ENCODE measurements at places on chromosomes 13 and 19.

DNA sequence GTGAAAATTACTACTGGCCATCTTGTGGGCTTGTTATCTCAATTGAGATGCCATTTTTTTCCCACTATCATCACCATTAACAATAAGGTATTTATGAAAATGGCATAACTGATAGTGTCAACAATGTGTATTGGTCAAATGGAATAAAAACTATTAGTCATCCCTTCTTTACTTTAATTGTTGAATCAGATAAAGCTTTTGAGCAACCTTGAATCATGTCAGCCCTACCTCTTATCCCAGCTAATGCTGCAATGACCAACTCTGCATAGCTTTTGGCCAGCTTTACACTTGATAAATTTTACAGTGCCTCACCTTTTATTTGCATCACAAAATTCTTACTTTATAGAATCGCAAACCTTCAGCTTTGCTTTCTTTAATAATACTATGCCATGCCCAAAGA is 784.0 kb upstream of the PRR20A start:
- DNase-seq, result no peak

- DNase-seq, result peak; percentile 100
These were observed at the start of the genes CAB39L and SETDB2 for GRCh38 chr13:49443704-49444523. CAB39L (minus strand) TSS chr13:49444064; CDS start chr13:49382910, 61,154 bp downstream. SETDB2 (plus strand) TSS chr13:49444274; CDS start chr13:49451894, 7,620 bp downstream.

- DNase-seq, result no peak
These were observed 16.1 kb downstream of the ZNF317 start for GRCh38 chr19:9156304-9156703.

- DNase-seq, result no peak
These were observed 2.9 kb downstream of the SLC7A9 start for GRCh38 chr19:32866564-32867265.

GRCh38 chr13:109119896-109120295 is 490.5 kb downstream of the MYO16 start:
- no peak for DNase-seq

- no peak for DNase-seq
These were observed 31.2 kb upstream of the TEX29 start for GRCh38 chr13:111289251-111289650.

DNA sequence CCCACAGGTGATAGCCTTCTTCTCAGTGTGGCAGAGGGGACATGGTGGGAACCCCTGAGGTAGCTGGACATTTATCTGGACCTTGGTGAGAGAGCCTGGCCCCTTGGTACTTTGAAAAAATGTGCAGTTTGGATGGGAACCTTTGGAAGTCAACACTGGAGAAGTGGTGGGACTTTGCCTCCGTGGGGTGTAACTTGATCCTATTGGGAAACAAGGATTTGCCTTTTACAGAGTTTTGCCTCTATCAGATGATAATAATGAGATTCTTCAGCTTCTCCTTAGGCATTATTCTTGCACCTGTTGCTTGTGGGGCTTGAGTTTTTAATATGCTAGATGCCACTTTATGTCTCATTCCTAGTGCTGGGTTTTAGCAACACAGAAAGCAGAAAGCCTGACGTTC is 99.0 kb downstream of the ERCC5 start:
- DNase-seq, result no peak

- no peak for DNase-seq
These were observed 127.6 kb downstream of the TNFRSF19 start for GRCh38 chr13:23697772-23698313.

DNA sequence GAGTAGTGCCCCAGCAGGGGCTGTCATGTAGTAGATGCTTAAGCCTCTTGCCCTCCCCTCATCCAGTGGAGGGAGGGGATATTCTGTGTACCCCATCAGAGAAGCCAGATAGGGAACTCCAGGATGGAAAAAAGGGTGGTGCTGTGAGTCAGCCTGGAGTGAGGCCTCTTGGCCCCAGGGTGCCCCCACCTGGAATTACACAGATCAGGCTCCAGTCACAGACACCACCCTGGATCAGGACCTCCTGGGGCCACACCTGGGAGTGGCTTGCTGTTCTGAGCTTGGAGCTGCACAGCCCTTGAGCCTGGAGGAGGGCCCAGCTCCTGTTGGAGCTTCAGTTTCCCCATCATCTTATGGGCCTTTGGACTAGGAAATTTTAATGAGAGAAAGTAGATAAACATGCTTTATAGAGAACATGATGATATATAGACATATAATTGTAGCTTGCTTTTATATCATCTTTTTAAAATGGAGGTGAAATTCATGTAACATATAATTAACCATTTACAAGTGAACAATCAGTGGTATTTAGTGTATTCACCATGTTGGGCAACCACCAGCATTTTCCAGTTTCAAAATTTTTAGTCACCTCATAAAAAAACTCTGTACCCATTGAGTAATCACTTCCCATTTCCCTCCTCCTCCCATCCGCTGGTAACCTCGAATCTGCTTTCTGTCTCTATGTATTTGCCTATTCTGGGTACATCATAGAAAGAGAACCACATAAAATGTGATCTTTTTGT is 24.6 kb downstream of the CYP4F22 start:
- DNase-seq, result no peak

DNA sequence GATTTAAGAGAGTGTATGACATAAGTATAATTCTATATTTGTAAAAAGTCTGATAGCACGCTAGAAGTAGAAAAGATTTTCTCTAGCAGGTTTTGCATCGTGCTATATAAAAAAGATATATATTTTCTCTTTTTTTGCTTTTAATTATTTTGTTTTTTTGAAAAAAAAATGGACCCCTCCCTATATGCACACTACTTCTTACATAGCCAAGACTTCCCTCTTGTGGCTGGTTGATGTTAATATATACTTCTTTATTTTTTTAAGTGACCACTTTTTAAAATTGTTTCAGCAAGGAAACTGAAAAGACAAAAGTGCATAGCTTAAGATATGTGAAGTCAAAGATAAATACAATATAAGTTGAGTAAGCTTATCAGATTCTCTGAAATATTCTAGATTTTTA is 1202.8 kb downstream of the DIAPH3 start:
- DNase-seq, result no peak

- DNase-seq, result no peak
These were observed 7.1 kb upstream of the SELENOV start for GRCh38 chr19:39507715-39508364.

- DNase-seq, result no peak
These were observed 9.1 kb downstream of the CACTIN start for GRCh38 chr19:3617463-3617862.

GRCh38 chr19:16330806-16331690 is 6.4 kb downstream of the KLF2 start:
- DNase-seq, result peak; percentile 67
